ENCODE measurements at places on chromosomes 12 and 14.
A peak's percentile ranks its signal among the peaks of the same experiment; 100 is the strongest.

GRCh38 chr14:93120517-93120916 lies 4.8 kb upstream of the ITPK1 start:
- peak; percentile 75 for DNase-seq

DNA sequence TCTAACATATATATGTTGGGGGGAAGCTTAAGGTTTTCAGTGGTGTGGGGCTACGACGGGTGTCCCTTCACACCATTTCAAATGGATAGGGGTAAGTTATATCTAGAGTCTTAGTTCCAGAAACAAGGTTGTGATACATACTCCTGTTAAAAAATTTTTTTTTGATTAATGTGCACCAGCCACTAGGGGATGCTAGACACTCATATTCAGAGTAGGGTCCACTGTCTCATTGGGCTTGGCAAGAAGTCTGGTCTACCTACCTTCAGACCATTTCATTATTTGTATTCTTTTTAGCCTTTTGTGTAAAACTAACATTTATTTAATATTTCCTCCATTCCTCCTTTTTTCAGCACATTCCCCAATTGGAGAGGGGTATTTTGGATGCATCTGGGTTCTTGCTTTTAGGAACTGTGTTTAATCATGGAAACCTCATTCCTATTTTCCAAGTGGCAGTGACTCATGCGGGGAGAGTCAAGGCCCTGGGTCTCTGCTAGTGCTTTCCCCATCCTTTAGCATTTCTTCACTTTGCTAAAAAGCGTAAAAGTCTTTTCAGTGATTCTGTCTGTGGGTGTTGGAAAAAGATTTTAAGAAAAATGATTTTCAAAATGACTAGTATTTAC lies 33.4 kb downstream of the ANO4 start:
- DNase-seq = no peak

DNA sequence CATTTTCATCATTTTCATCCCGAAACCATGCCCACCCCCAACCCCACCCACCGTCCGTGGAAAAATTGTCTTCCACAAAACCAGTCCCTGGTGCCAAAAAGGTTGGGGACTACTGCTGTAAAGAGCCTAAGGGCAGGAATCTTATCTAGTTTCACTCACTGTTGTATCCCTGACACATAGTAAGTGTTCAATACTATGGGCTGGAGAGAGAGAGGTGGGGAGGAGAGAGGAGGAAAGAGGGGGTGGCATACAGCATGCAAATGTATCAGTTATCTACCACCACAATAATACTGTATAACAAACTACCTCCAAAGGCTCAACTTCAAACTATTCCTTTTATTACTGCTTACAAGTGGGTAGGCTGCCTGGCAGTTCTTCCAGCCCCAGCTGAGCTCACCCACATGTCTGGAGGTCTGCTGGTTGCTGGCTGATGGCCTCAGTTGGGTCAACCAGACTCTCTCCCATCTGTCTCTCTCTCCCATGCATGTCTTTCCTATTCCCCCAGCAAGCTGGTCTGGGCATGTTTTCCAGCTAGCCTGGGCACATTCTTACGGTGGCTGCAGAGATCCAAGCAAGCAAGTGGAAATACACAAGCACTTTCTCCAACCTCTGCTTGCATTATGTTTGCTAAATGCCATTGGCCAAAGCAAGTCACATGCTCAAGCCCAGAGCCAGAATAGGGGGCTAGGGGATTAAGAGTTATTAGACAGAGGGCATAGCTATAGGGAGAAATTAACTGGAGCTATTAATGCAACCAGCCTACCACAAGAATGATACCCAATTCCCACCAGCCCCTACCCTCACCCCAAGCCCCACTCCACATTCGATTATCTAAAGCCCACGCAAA lies 31.6 kb upstream of the FICD start:
- DNase-seq = no peak

GRCh38 chr12:109163167-109163566 lies 46.8 kb downstream of the ACACB start:
- DNase-seq = no peak

DNA sequence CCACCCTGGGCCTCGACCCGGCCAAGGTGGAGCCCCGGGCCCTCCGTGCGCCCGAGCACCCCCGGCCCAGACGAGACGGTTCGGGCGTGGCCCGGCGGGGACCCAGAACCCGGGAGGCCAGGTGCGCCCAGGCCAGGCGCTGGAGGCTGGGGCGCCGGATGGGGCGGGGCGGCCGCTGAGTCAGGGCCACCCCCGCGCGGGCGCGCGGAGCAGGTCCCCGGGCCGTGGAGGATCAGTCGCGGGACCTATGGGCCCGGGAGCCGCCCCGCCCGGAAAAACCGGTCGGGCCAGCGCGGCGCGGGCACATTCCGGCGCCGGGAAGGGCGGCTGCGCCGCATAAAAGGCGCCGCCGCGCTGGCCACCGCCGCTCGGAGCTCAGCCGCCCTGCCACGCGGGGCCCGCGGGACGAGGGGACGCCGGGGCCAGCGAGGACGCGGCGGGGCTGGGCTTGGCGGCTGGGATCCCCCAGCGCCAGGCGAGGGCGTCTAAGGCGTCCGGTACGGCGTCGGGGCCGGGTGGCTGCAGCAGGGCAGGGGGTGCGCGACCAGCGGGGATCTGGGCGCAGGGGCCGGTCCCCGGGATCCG lies 21.5 kb upstream of the KIF26A start:
- DNase-seq = no peak

DNA sequence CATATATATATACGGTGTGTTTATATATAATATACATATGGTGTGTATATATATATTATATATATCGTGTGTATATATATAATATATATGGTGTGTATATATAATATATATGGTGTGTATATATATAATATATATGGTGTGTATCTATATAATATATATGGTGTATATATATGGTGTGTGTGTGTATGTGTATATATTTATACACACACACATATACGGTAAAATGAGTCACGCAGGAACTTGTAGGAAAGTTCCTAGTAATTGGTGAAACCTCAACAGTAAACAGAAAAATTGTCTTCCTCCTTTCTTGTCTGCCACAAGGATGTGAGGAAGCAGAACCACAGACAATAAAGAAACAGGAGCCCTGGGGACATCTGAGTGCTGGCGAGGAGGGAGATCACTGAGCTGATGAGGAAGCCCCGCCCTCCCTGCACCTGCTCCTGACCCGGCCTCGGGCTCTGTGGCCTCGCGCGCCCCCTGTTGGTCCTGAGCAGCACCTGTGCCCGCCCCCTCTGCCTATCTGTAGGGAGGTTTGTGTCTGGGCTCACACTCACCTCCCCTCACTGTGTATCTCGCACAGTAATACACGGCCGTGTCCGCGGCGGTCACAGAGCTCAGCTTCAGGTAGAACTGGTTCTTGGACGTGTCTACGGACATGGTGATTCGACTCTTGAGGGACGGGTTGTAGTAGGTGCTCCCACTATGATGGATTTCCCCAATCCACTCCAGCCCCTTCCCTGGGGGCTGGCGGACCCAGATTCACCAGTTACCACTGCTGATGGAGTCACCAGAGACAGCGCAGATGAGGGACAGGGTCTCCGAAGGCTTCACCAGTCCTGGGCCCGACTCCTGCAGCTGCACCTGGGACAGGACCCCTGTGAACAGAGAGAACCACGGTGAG lies 1079.4 kb downstream of the TMEM121 start:
- DNase-seq = peak; percentile 76

DNA sequence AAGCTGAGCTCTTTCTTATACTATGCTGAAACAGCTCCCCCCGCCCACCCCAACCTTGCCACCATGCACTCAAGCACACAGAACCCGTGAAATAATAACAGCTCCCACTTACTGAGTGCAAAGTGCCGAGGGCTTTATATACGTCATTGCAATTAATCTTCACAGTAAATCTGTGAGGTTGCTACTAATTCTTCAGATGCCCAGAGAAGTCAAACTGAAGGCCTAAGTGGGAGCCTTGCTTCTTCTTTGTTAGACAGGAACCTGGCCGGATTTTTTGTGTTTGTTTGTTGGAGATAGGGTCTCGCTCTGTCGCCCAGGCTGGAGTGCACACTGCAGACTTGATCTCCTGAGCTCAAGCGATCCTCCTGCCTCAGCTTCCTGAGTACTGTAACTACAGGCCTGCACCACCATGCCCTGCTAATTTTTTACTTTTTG lies 34.0 kb downstream of the VCPKMT start:
- no peak for DNase-seq

DNA sequence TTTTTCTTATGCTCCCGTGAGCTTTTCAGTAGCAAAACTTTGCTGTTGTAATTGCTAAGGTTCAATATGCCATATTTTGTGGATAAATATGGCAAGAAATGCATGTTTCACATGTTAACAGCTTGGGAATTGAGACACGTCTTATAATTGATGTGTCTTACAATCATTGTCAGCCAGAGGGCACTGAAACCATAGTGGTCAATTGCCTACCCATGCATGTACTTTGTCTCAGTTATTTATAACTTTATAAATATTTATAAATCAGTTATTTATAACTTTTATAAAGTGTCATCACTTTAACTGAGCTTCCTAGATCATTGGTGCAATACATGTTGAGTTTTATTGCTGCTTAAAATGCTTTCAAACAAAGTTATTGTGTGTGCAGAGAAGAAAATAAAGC lies 82.0 kb downstream of the CATSPERB start:
- peak; percentile 61 for DNase-seq

- DNase-seq = no peak
These were observed 65.1 kb upstream of the DUSP6 start for GRCh38 chr12:89417246-89417977.

GRCh38 chr14:35333264-35333730 lies 41.1 kb downstream of the PSMA6 start:
- no peak for DNase-seq

- peak; percentile 32 for DNase-seq
These were observed 96.2 kb downstream of the FAR2 start for GRCh38 chr12:29245246-29245645.

DNA sequence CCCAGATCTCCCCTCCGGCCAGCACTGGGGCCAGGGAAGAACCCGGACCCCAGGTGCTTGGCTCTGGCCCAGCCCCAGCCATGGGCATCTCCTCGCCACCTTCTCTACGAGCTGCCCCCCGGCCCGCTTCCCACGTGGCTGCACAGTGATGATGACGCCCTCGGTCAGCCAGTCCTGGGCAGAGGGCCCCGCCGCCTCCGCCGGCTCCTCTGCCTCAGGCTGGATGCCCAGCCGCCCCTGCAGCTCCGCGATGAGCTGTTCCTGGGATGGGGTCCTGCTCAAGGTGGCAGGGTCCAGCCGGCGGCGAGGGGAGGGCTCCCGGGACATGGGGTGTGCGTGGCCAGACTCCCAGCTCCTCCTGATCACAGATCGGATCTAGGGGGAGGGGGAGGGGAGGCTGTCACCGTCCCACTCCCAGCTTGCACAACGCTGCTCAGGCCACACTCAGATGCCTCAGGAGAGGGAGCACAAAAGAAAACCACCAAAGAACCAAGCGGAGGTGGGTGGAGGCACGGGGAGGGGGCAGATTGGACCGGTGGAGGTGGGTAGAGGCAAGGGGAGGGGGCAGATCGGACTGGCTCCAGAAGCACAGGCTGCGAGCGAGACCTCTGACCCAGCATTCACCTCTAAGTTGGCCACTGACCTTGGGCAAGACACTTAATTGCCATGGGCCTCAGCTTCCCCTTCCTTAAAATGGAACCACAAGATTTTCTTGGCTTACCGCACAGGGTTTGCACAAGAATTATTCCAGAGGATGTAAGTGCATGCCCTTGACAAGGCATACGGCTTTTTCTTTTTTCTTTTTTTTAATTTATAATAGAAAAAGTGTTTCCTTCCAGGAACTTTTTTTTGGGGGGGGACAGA lies 16.1 kb upstream of the RPLP0 start:
- no peak for DNase-seq

GRCh38 chr14:67199016-67199415 lies 9.8 kb downstream of the GARIN2 start:
- DNase-seq = no peak

- no peak for DNase-seq
These were observed 1.7 kb upstream of the DGLUCY start for GRCh38 chr14:91112194-91112593.

GRCh38 chr14:24313913-24314312 lies 2.6 kb downstream of the LTB4R start:
- DNase-seq = peak; percentile 64

- DNase-seq = no peak
These were observed 475.0 kb downstream of the GLT1D1 start for GRCh38 chr12:129328235-129328634.

GRCh38 chr14:56065621-56066290 lies 52.5 kb upstream of the PELI2 start:
- DNase-seq = no peak

- no peak for DNase-seq
These were observed 6.4 kb upstream of the LACRT start for GRCh38 chr12:54641089-54641488.

DNA sequence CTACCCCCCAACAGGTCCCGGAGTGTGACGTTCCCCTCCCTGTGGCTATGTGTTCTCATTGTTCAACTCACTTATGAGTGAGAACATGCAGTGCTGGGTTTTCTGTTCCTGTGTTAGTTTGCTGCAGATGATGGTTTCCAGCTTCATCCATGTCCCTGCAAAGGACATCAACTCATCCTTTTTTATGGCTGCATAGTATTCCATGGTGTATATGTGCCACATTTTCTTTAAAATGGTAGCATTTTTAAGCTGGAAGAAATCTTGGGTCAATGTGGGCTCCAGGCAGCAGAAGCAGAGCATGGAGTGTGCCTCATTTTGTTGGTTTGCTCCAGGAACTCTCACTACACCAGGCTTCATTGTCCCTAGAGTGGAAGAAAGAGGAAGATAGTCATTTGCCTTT lies 47.6 kb upstream of the ITPR2 start:
- no peak for DNase-seq

DNA sequence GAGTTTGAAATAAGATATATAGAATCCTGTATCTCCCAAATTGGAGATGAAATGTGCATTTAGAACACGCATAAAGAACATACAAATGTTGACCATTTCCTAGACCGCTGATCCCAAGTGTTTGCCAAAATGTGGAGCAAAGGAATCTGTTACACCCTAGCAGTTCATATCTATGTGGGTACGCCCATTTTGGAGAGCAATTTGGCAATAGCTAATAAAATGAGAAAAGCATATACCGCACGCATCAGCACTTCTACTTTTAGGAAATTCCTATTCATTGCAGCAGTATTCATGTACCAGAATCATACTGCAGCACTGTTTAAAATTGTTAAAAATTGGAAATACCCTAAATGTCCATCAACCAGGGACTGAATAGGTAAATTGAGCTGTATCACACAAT lies 937.8 kb downstream of the BCL11B start:
- no peak for DNase-seq

DNA sequence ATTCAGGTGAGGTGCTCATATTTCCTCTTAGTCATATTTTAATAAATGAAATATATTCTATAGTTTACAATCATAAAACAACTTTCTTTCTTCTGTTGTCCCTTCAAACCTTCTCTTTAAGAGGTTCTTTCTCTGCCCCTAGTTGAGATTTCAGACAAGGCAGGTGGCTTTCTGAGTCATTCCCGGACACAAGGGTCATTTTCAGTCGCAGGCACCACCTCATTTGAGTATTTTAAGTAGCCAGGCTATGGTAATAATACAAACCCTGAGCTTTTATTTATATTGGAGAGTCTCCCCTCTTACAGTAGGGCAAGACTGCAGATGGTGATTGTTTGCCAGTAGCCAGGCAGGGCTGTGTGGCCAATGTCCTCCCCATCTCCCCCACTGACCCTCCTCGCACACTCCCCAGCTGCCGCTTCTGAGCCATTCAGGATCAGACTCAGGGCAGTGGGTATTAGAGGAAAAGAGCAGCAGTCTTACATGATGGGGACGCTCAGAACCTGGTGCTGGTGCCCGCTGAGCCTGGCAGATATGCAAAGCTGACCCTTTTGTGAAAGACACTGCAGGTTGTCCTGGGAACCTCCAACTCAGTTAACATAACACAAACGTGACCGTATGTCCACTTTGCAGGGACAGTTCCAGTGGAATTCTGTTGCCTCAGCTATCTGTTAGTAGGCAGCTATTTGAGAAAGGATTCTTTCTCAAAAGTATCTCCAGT lies 101.1 kb upstream of the BCL2L14 start:
- DNase-seq = no peak

GRCh38 chr12:48001505-48002413 lies 2.5 kb downstream of the COL2A1 start:
- DNase-seq = no peak
